Left renal pelvis (tissue), 4 donors: ENCODE measurements at places on chromosomes 13 and 19. TPM values are rescaled to one million over a fixed set of nuclear protein-coding genes. Genes with fewer than 3 reads are reported as not detected.

The IGFL3 gene
- not detected for polyA plus RNA-seq

DNA sequence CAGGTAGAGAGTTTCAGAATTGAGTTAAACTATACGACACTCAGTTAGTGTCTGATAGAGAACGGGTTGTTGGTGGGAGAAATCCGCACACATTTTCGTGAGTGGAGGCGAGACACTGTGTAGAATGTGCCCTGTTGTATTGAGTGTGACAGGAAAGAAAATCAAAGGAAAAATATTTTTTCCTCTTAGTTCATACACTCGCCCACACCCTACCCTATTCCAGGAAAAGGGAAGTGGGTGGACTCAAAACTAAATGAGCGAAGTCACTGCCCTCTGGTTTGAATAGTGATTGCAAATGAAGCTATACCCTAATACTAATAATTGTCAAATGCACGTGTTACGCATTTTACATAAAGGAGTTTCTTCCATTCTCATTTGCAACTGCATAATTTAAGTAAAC lies 2.0 kb downstream of the ZNF347 start:
- no peak for DNase-seq

The APOC4 gene
- polyA plus RNA-seq, result not detected

GRCh38 chr19:17807731-17808316 lies 12.9 kb downstream of the B3GNT3 start:
- DNase-seq, result no peak

GRCh38 chr13:39822437-39822836 lies 167.0 kb downstream of the COG6 start:
- no peak for DNase-seq

The TIMM13 gene
- 65.6 TPM for polyA plus RNA-seq

- no peak for DNase-seq
These were observed 84.1 kb upstream of the ATXN8OS start for GRCh38 chr13:70023516-70023915.

DNA sequence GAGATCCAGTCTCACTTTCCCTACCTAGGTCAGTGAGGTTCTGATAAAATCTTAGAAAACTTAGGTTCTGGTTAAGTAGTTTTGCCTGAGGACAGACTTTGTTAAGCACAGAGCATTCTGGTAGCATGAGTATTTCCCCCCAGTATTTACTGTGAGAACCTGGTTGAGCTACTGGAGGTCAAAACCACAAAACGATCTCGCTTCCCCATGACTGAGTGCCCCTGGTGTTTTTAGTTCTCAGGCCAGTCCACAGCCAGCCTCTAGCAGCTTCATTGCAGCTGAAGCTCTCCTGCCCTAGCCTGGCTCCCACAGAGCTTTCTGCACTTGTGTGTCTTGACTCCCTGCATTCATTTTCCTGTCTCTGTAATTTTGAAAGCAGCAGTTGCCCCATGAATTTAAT lies 1138.2 kb downstream of the UQCRFS1 start:
- no peak for DNase-seq

The ARL11 gene
- 0.32 TPM for polyA plus RNA-seq

DNA sequence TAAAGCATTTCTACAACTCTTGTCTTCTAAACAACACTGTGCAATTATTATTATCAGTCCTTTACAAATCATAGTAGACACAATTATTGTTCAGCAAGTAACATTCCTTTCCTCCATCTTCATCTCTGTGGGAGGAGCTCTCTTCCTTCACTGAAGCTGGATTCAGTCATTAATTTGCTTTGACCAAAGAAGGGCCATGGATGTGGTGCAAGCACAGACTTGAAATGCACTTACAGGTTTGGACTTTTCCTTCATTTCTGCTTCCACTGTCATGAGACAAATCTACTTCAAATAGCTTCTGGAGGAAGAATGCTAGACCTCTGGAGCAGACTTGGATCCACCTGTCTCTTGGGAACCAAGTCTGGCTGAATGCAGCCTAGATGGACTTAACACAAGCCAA lies 336.6 kb upstream of the SLITRK6 start:
- no peak for DNase-seq
